ENCODE measurements at places on chromosomes 11 and 22. TPM values are rescaled to one million over a fixed set of nuclear protein-coding genes. Genes with fewer than 3 reads are reported as not detected.

DNA sequence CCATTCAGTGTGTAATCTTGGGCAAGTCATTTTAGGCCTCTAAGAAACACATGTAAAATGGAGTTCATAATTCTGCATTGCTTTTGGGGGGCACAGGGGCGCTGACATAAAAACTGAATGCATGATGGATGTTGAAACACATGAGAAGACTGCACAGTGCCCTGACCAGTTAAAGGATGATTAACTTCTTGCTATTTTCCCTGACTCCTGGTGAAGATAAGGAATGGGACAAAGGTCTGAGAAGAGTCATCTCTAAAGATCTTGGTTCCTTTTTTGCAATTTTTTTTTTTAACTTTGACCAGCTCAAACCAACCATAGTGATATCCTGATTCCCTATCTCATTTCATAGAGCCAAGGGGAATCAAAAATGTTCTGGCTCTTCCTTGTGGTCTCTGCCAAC, 134.9 kb upstream of the TENM4 start:
- no peak for DNase-seq

DNA sequence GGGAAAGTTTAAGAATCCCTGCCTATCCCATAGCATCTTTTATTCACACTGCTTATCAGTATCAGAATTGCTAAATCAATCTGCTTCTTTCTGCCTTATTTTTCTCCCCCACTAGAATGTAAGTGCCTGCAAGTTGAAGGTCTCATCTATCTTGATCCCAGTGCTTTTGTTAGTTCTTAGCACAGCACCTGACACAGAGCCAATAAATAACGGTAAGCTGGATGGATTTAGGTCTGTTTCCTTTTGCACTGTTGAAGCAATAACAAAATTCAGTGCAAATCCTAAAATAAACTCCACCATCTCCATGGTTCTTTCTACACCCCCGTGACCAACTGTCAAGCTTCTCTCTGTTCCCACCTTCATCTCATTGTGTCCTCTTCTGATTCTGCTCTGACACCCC, 36.7 kb upstream of the CD44 start:
- no peak for DNase-seq

GRCh38 chr11:131691181-131692041, 321.0 kb downstream of the NTM start:
- DNase-seq: no peak

- DNase-seq: no peak
These were observed 191.4 kb upstream of the SORL1-AS1 start for GRCh38 chr11:121644187-121644512.

DNA sequence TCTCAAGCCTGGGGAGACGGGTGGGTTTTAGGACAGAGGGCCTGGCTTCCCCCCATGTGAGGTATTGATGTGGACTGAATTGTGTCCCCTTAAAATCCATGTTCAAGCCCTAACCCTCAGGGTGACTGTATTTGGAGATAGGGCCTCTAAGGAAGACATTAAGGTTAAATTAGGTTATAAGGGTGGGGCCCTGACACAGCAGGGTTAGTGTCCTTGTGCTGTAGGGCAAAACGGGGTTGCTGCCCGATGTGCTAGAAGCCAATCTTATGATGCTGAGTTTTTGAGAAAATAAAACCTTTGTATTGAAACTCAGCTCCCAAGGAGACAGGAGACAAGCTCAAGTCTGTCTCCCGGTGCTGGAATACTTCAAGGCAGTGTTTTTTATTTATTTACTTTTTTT, 71.1 kb upstream of the NUP50 start:
- no peak for DNase-seq

DNA sequence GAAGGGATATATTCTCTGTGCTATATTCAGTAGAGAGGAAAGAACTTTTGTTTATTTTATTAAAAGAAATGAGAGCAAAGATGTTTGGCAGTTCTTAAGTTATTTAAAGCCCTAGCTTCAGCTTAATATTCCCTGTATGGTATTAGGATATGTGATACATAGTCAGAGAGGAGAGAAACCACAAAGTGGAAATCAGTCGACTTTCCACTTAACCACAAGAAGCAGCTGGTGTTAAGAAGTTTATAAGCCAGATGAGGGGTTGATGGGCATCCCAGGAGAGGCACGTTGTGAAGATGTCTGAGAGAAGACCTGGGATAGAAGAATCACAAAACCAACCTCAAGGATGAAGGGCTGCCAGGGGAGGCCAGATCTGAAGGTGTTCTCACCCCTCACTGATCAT, 23.3 kb upstream of the PHF21B start:
- DNase-seq: no peak

DNA sequence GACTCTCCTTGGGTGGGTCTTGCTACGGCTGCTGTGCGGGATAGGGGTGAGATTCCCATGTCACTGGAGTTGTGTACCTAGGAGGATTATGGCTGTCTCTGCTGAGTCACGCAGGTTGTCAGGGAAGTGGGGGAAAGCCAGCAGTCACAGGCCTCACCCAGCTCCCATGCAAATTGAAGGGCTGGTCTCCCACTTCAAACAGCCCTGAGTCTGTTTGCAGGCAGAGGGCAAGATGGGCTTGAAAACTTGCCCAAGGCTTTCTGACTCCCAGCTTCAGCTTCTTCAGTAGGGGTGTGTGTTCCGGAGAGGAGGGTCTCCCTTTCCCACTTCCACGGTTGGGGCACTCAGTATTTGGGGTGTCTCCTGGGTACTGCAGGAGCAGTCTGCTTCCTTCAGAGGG, 10.9 kb upstream of the SC5D start:
- DNase-seq: no peak

DNA sequence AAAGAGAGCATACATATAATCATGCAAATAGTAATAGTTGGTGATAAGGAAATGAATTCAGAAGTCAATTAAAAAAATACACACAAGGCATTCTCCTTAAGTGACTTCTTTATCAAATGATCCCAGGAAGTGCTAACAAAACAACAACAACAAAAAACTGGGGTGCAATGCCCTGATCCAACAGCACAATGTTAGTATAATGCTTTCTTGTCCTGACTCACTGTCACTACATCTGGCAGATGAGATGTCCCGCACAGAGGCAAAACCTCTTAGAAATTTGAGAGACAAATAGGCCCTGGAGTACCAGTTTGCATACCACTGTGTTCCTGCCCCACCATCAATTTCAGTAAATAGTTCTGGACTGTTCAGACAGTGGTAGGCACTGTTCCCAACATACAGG, 11.0 kb upstream of the AMBRA1 start:
- no peak for DNase-seq

DNA sequence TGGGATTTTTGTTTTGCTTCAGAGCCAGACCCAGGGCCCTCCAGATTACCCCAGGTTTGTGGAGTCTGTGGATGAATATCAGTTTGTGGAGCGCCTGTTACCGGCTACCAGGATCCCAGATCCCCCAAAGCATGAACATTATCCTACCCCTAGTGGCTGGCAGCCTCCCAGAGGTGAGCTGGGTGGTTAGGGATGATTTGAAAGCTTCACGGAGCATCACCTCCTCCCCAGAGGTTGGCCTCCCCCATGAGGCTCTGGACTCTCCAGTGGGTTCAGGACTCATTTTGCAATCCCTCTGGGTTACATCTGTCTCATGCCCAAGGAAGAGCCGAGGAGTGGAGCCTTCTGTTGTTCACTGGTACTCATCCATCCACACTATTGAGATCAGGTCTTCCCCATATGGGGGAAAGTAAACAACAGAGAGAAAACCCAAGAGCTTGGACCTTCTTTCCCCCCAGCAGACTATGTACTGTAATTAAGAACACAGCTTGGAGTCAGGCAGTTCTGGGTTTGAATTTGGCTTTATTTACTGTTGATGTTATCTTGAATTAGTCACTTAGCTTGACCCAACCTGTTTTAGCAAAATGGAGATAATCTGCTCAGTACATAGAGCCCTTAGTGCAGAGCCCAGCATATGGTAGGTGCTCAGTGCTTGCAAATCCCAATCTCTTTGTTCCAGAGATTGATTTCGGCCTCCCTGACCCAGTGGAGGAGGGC, 2.5 kb downstream of the MRPL49 start:
- no peak for DNase-seq

The CD59 gene
- 274 TPM for total RNA-seq

DNA sequence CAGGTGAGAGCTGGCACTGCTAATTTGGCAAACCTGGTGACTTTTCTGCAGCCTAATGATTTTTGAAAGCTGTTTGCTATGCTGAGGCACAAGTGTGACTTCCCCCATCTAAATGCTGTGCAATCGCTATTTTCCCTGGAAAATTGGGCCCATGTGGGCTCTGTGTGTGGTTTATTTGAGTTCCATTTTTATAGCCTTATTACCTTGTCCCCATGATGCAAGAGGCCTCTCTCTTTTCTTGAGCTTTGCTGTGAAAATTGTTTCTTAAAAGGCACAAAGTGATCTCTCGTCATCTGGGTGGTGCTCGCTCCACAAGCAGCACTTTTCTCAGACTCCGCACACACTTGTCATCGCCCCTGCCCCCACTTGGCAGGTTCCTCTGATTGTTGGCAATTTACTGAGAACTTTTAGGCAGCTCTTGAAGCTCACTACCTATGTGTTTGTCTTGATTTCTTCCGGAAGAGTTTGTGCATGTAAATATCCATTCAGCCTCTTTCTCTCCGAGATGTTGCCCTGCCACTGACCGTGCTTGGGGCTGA, 24.9 kb downstream of the BMAL1 start:
- no peak for DNase-seq

The COMT gene
- total RNA-seq: 513 TPM

DNA sequence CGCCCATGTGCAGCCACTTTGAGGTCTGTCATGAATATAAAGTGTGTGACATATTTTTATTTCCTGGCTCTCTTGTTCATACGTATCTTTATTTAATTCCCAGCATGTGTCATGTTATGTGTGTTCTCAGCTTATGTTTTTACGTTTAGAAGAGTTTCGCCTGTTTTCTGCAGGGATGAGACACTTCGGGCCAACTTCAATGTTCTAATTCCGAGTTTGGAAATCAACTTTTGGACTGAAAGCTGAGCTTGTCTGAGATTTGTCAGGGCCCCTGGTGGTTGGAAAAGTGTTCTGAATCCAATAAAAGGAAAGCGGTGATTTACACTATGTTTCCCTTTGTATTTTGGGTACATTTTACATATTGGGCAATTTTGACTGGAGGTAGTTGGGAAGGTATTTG, 810.7 kb downstream of the TBC1D22A start:
- DNase-seq: no peak

DNA sequence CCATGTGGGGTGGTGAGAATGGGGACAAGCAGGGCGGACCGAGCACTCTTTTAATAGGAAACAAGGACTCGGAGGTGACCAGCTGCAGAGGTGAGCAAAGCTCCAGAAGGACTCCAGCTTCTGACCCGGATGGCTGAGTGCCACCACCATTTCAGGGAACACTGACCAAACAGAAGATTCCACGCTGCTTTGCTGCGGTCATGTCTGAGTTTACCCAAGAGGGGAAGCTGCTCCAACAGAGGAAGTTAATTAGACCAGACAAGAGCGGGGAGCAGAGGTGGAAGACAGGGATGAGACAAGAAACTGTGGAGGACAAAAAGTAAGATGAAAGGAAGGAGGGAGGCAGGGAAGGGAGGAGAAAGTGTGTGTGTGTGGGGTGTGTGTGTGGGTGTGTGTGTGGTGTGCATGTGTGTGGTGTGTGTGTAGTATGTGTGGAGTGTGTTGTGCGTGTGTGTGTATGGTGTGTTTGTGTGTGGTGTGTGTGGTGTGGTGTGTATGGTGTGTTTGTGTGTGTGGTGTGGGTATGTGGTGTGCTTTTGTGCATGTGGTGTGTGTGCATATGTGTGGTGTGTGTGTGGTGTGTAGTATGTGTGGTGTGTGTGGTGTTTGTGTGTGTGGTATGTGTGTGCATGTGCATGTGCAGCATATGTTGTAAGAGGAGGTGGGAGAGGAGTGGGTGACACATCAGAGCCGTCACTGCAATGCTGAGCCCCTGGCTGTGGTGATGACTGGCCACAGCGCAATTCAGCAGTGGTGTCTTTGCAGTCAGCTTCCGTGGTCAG, 82.2 kb upstream of the AKIP1 start:
- no peak for DNase-seq

The KRTAP5-4 gene
- total RNA-seq: not detected

DNA sequence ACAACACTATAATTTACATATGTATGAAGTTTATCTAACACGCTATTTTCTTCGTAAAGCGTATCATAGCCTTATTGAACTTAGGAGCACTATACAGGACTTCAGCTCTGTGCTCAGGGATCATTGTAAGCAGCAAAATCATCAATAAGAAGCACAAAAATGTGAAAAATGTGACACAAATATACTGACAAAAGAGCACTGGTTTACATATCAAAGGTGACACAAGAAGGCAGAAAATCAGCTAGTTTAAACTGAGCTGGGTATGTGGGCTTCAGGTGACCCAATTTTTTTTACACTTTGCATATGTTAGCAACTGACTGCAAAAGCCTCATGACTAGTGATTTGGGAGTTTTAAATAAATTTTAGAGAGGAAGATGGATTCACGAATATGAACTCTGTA, 215.2 kb upstream of the CHORDC1 start:
- DNase-seq: no peak

The MMP11 gene
- total RNA-seq: 26.6 TPM

DNA sequence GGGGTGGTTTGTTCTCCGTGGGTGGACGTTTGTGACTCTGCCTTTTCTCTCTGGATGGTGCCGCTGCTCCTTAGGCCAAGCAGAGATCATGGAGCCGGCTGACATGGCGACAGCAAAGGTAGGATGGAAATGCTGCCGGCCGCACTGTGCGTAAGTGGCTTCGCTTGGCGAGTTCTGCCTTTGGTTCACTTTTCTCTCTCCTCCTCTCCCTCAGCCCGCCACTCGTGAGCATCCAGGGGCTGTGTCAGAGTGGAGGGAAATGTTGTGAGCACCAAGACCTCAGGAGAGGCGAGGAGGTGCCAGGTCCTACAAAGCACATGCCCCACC, 80.5 kb downstream of the GRAMD1B start:
- DNase-seq: no peak

DNA sequence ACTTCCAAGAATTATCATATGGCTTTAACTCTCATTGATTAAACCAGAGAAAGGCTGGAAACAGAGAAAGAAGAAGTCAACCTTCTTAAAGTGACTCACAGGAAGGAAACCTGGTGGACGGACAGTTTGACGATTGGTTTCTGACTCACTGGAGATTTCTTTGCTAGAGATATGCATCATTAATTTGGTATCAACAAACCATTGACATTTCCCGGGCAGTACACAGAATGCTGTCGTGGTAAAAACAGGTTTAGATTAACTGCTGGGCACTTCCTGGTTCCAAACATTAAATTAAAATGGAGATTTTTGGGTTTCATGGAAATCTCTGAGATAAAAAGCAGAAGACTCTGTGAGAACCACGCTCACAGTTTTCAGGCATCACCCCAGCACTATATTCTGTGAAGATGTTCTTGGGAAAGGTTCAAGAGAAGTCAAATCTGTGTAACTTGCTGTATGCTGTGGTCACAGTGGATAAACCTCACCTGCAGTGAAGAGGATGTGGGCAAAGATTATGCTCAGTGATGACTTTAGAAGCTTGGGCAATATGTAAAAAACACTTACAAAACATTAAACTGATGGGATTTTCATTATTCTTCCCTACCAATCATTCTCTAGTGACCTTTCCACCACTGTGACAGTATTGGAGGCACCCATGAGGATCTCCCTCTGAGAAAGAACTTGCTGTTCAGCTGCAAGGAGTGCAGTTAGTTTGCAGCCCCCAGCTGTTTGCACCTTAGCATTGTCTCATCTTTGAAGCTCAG, 61.1 kb upstream of the CD44 start:
- no peak for DNase-seq

The SPTBN2 gene
- 139 TPM for total RNA-seq

The NTM gene
- 7.4 TPM for total RNA-seq
